ENCODE measurements at places on chromosomes 6 and 20.

DNA sequence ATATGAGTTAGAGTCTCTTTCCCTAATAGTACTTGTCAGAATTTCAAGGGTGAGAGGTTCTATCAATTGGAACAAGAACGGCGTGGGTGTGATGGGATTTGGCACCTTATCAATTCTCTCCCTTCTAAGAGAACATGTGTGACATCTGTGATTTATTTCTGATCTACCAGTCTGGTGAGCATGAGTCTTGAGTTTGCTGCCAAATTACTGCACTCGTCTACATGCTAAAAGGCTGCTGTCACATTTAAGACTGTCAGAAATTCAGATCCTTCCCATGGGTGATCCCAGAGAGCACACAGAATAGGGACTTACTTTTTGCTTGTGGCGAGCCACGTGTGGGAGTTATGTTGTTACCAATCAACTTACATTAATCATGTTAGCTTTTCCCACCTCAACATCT lies 370.2 kb upstream of the SASH1 start:
- no peak for DNase-seq

- no peak for DNase-seq
Observed at GRCh38 chr6:107821591-107821990, 2.5 kb downstream of the SCML4 start.

DNA sequence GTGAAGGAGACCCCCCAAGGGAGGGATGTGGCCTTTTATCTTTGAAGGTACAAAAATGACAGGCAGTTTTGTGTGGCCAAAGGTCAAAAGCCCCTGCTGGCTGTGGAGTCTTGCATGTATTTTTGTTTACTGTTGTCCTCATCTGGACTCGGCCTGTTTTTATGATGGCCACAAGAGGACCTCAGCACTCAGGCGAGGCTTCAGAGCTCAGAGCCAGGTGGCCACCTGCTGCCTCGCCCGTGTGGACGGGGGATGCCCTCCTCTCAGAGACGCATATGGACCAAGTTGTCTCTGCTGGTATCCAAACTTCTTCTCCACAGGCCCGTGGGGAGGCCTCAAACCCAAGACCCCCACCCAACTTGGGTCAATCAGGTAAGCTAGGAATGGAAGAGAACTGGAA lies 118.2 kb downstream of the DACT2 start:
- DNase-seq: no peak

DNA sequence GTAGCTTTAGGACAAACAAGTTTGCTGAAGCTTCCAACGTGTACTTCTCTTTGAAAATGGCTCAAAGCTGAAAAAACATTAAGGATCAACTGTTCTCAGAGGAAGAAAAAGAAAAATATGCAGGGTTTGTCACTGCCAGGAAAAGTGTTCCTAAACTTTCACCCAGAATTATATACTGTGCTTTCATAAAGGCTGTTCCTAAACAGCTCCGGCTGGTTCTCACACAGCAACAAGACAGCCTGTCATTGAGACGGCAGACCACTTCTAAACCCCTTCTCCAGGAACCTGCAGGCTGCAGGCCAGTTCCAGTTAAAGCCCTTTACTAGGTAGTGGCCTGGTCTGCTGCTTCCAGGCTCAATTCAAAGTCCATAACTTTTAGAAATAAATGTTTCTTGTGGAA lies 97.4 kb upstream of the SOX4 start:
- peak; percentile 52 for DNase-seq

- no peak for DNase-seq
Observed at GRCh38 chr6:45450831-45451230, 73.1 kb upstream of the SUPT3H start.

DNA sequence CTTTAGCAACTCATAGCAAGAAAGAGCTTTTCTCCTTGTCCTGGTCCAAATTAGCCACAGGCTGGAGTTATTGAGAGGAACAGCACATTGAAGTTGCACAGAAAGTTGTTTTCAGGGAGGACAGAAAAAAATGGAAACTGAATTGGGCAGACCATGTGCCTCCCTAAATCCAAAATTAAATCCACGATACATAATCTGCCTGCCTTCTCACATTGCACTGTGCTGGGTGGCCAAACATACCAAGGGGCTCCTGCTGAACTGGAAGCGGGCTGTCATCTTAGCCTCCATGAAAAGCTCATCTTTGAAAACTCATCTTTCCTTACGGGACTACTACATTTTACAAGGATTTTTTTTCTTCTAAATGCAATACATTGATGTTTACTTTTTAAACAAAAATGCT lies 59.9 kb downstream of the TNFAIP3 start:
- no peak for DNase-seq

DNA sequence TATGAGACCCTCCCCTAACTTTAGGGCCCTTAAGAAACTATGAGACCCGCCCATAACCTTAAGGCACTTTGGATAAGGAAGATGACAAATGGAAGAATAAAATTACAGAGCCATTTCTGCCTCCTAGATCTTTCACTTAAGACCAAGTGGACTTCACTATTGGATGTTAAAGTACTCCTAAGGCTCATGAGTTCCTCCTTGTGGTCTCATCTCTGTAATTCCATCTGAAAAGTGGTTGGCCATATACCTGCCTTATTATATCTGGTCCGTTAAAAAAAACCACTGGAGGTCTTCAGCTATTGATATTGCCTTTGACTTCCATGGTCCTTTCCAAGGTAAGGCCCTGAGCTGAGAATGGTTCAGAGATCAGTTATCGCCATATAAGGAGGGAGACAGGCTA lies 310.3 kb downstream of the EYA4 start:
- no peak for DNase-seq

- no peak for DNase-seq
Observed at GRCh38 chr20:49821870-49822331, 9.3 kb downstream of the SLC9A8 start.

GRCh38 chr6:149284904-149285303 lies 32.6 kb upstream of the TAB2 start:
- no peak for DNase-seq

DNA sequence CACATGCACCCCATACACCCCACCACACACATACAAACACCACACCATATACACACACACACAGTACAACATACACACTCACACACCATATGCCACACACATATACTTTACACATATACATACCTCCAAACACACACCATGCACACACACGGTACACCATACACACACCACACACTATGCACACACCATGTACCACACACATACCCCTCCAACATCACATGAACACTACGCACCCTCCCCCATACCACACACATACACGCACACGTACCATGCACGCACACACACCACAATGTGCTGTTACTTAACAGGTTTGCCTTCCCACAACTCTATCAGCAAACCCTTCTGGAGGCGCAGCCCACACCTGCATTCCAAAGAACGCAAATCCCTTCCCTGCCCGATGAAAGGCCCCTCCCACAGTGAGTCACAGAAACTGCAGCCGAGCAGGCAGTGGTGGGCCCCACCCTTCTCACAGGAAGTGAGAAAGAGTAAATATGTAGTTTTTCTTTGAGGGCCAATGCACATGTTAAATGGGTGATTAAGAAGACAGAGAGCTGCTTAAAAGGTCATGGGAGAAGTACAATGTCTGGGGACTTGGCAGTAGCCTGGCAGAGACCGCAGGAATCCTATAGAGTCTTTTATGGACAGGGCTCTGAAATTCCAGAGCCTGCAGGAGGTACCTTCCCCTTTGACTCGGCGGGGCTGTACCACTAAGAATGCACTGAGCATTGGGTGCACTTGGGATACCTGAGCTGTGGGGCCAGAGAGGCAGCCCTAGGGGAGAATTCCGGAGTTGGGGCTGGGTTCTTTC lies 34.1 kb upstream of the EZR start:
- peak; percentile 74 for DNase-seq

DNA sequence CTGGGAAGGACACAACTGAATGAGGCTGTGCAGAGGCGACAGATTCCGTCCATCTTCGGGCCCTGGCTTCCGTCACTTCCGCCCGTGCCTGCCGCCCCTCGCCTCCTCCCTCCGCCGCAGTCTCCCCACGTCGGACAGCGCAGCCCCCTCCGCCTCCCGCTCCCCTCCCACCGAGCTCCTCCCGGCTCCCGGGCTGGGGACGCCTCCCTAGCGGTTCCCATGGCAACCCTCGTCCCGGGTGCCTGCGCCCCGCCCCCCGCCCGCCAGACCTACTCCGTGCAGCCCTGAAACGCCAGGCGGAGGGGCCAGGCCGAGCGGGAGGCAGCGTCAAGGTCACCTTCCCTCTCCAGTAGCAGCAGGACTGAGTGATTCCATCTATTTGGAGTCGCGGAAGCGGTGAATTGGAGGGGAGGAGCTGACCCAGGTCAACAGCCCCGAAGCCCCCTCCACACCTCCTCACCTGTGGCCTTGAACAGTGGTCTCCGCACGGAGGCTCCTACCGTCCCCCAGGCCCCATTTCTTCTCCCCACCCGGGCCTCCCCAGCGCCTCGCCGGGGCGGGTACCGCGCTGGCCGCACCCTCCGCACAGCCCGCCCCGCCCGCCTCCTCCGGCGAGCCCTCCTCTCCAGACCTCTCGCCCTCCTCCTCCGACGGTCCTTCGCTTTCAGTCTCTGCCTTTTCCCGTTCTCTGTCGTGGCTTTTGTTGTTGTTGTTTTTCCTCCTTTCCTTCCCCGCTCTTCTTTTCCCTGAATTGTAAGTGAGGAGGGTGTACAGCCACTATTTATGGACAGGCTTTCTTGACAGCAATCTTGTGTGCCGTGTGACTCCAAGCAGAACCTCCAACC lies 951 bp downstream of the NRSN2 start:
- peak; percentile 98 for DNase-seq

DNA sequence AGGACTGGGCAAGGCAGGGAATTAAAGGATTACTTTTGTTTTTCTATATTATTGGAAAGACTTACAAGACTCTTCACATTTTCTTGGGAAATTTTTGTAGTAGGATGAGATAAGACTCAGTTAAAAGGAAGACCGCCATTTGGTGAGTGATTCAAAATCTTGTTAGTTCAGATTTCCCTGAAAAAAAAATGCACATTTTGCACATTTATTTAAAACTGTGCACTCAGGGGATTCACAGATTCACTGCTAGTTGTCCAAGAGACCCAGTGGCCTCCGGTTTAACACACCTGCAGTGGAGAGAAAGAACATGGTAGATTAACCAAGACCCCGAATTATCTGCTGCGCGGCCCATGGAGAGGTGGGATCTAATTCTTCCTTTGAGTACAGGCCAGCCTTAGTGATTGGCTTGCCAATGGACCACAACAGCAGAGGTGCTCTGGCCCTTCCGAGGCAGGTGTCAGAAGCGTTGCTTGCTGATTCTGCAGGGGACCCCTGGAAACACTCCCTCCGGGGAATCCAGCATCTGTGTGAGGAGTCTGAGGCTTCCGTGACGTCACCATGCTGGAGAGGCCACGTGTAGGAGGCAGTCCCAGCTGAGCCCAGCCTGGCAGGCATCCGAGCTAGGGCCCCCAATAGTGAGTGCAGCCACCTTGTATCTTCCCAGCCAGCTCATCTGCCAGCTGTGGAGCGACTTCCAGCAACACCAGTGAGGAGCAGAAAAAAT lies 68.9 kb downstream of the ZNF217 start:
- no peak for DNase-seq

- DNase-seq: no peak
Observed at GRCh38 chr6:84645000-84645399, 119.4 kb downstream of the TBX18 start.

GRCh38 chr6:44111434-44112417 lies 15.5 kb downstream of the MRPL14 start:
- DNase-seq: no peak

GRCh38 chr6:157269261-157269794 lies 54.0 kb downstream of the TMEM242 start:
- DNase-seq: peak; percentile 84

GRCh38 chr6:22647719-22648118 lies 78.4 kb downstream of the HDGFL1 start:
- no peak for DNase-seq

- no peak for DNase-seq
Observed at GRCh38 chr6:118896339-118897136, 2.6 kb downstream of the ASF1A start.

DNA sequence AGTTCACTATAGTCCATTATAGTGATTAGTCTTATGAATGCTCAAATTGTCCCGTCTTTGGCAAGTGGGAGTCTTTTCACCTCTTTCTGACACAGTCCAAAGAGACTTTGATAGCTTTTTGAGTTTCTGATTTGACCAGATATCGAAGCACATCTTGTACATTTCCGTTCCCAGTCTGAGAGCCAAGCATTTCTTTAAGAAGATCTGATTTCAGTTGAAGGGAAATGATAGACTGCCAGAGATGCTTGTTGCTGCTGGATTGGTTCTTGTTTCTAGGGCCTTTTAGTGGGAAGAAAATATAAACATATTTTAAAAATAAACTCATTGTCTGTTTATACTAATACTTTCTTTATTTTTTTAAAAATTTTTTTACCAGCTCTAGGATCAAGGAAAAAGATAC lies 54.1 kb upstream of the IER3 start:
- no peak for DNase-seq

GRCh38 chr6:51598171-51598570 lies 489.2 kb downstream of the PKHD1 start:
- no peak for DNase-seq

- DNase-seq: no peak
Observed at GRCh38 chr6:123925350-123925749, 121.7 kb downstream of the NKAIN2 start.
